Right renal cortex interstitium (tissue), 3 donors: ENCODE measurements at places on chromosomes 16 and 17.

GRCh38 chr16:88393034-88393433 is 10.3 kb downstream of the ZNF469 start:
- no peak for DNase-seq

GRCh38 chr16:49767414-49767813 is 88.5 kb downstream of the ZNF423 start:
- no peak for DNase-seq

- no peak for DNase-seq
These were observed 103.0 kb upstream of the GSE1 start for GRCh38 chr16:85510041-85510659.

- no peak for DNase-seq
These were observed 31.5 kb downstream of the CDK5RAP3 start for GRCh38 chr17:48002266-48002915.

- DNase-seq, result no peak
These were observed 20.5 kb downstream of the EFTUD2 start for GRCh38 chr17:44878627-44879221.

DNA sequence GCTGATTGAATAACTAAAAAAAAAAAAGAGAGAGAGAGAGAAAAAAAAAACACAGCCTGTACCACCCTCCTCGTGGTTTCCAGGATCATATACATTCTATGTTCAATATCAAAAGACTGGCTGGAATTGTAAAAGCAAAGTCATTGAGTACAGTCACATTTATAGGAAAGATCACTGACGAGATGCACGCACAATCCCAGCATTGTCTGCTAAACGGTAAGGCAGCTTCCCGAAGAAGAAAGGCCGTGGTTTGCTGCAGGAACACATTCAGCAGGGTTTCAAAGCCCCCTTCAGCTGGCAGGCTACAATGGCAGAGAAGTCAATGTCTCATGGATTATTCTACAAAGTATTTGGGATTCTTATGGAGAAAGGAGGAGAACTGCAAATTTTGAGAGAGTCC is 9.3 kb downstream of the NQO1 start:
- no peak for DNase-seq

- no peak for DNase-seq
These were observed 3.2 kb upstream of the UBALD1 start for GRCh38 chr16:4617880-4618279.

GRCh38 chr16:74297145-74297665 is 591 bp downstream of the PSMD7 start:
- no peak for DNase-seq

GRCh38 chr16:12629271-12629670 is 174.4 kb downstream of the CPPED1 start:
- no peak for DNase-seq

- no peak for DNase-seq
These were observed 6.0 kb downstream of the CPSF4L start for GRCh38 chr17:73255671-73256181.

GRCh38 chr16:9399573-9399972 is 308.1 kb downstream of the HAPSTR1 start:
- DNase-seq, result no peak

DNA sequence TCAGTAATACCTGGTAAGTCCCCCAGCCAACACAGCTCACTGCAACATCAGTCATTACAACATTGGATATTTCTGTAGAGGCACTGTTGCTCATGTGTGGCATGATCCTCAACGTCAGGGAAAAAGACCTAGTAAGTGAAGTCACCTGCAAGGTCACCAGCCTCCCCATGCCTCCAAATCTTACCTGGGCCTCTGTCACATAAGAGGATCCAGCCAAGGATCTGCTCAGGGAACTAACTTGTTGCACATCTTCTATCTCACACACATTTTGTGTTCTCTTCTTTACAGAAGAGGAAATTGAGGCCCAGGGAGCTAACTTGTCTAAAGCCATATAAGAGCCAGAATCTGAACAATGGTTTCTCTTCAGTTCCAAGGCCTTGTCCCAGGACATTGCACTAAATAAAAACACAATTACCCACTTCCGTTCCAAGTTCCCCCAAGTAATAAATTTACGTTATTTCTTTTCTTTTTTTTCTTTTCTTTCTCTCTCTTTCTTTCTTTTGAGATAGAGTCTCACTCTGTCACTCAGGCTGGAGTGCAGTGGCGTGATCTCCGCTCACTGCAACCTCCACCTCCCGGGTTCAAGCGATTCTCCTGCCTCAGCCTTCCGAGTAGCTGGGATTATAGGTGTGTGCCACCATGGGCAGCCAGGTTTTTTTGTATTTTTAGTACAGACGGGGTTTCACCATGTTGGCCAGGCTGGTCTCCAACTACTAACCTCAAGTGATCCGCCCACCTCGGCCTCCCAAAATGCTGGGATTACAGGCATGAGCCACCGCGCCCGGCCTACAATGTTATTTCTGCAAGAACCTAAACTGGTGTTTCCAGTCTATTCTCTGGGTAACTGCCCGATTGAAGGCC is 1.3 kb downstream of the SHMT1 start:
- DNase-seq, result no peak

GRCh38 chr17:42578282-42578869 is 847 bp upstream of the PSMC3IP start:
- DNase-seq, result no peak

DNA sequence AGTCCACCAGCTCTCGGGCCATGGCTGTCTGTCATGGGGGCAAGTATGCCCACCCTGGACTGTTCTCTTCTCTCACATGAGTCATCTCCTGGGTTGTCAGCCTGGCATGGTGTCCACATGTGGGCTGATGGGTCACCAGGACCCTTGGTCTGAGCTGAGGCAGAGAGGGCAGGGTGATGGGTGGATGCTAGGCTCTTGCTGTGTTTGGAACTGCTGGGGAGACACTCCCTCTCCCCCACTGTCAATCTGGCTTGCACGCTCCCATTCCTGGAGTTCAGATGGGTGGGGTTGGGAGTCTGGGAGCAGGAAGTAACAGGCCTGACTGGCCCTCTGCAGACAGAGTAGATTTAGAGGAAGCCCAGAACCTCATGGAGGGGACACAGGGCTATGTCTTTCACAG is 28.9 kb downstream of the KSR1 start:
- DNase-seq, result no peak

GRCh38 chr17:27549251-27549893 is 81.6 kb upstream of the LGALS9 start:
- no peak for DNase-seq

GRCh38 chr17:75814900-75815373 is 29.3 kb downstream of the UNC13D start:
- DNase-seq, result no peak

DNA sequence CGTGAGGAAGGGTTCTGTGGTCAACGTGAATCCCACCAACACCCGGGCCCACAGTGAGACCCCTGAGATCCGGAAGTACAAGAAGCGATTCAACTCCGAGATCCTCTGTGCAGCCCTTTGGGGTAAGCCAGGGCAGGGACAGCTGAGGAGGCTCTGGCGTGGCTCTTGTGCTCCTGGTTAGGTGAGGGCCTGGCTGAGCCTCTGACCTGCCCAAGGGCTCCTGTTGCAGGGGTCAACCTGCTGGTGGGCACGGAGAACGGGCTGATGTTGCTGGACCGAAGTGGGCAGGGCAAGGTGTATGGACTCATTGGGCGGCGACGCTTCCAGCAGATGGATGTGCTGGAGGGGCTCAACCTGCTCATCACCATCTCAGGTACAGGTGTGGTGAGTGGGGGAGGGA is 4.2 kb upstream of the C17orf107 start:
- DNase-seq, result no peak

GRCh38 chr16:17346621-17347569 is 123.9 kb downstream of the XYLT1 start:
- DNase-seq, result no peak

- DNase-seq, result no peak
These were observed 21.3 kb downstream of the CIBAR2 start for GRCh38 chr16:85090873-85091521.

- DNase-seq, result peak; percentile 72
These were observed at the start of gene CAMKK1 for GRCh38 chr17:3893003-3893719. TSS of gene CAMKK1 (minus strand) at chr17:3893053. CDS start at chr17:3885687, 7,366 bp downstream.

DNA sequence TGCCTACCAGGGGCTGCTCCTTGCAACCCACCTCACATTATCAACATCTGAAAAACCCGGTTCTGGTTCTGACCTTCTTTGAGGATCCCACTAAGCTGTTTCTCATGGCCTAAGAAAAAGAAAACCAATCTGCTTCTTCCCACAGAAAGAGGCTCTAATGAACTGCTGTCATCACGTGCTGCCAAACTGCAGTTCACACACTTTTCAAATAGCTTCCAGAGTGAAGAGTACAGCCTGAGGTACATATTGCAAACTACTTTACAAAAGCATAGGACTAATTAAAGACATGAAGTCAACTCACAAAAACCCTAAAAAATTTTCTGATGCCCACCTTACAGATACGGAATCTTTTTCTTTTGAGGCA is 36.7 kb downstream of the SMG6 start:
- no peak for DNase-seq

GRCh38 chr17:64728041-64728695 is 66.1 kb upstream of the SMURF2 start:
- DNase-seq, result no peak

DNA sequence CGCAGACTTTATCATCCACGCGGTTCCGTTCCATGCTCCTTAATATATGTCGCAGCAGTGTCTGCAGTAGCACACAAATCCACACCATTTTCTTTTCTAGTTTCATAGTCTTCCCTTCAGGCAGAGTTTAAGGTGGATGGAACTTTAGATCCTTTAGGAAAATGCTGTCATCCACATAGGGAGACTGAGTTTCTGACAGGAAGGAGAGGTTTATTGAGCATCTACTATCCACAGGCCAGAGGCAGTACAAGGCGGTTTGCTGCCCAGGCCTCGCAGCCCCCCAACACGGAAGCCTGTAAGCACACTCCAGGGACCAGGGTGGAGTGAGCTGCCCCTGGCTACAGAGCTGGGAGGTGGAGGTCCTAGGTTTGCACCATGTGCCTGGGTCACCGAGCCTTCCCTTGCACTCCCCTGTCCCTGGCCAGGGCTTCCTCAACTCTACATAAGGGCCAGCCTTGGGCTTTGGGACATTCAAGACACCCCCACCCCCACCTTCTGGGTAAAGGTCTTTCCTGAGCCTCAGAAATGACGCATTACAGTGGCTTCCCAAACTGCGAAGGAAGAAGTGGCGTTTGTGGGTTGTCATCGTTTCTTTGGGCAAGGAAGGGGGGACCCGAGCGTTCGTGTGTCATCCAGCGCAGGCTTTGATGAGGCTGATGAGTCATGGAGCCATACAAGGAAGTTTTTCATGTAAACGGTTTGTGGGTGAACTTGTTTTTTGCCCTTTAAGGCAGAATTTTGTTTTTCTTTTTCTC is 146.5 kb upstream of the PLCG2 start:
- no peak for DNase-seq

- no peak for DNase-seq
These were observed at the start of gene CTRB2 for GRCh38 chr16:75206749-75207451. TSS of gene CTRB2 (minus strand) at chr16:75207161. CDS start at chr16:75207141, 20 bp downstream.

- no peak for DNase-seq
These were observed 3.8 kb downstream of the EMP2 start for GRCh38 chr16:10576390-10577304.

DNA sequence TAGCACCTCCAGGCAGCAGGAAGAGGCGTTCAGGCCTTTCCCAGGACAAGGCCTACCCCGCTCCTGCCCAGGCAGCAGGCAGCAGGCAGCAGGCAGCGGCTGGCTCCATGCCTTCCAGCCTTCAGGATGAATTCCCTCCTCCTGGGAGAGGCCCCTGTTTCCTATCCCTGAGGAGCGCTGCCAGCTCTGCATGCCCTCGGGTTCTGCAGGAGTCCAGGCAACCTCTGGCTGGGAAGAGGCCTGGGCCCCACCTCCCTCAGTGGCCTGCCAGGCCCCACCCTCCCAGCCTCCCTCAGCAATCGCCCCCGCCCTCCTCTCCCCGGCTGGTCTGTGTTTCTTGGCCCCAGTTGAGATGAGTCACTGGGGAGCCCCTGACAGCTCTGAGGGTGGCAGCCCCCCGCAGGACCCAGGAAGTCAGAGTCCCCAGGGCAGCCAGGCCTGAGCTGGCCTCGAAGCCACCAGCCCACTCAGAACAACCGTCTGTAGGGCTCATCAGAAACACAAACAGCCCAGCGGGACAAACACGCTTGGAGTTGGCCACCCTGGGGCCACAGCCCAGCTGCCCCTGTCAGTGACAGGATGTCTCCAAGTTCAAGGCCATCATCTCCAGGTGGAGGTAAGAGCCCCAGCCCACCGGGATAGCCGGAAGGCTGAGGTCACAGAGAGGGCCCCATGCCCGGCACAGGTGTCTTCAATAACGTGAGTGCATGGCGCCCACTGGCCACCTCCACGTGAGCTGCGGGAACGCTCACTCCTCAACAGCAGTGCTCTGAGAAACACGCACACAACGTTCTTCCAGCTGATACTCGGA is 39.5 kb upstream of the CIBAR2 start:
- DNase-seq, result no peak

DNA sequence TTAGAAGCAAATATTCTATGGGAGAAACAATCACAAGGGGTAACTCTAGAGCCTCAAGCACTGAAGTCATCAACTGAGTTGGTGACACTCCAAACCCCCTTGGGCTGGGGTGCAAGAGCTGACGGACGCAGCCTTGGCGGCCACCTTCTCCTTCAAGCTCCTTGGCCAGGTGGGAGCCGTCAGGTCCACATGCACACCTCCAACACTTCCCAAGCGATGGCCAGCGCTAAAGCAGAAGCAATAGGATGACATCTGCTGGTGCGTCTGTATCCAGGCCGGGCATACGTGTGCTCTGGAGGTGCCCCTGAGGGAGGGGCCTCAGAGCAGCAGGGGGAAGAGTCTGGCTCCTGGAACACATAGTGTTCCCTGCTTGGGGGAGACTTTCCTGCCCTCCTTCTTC is 12.2 kb upstream of the FOXJ1 start:
- DNase-seq, result no peak

DNA sequence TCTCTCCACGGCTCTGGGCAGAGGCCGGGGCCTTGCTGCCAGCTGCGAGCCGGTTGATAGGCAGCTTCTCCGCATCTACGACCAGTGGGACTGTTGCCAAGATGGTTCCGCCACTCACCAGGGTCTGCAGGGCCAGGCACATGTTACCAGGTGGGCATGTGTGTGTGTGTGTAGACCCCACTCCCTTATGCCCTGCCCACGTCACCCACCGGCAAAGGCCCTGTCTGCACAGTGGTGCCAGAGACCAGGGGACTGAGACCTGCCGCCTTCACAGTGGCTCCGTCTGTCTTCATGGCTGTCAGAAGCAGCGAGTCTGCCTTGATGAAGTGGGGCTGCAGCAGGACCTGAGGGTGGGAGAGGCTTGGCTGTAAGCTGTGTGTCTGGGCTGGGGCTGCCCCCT is 17.7 kb downstream of the SREBF1 start:
- DNase-seq, result no peak

DNA sequence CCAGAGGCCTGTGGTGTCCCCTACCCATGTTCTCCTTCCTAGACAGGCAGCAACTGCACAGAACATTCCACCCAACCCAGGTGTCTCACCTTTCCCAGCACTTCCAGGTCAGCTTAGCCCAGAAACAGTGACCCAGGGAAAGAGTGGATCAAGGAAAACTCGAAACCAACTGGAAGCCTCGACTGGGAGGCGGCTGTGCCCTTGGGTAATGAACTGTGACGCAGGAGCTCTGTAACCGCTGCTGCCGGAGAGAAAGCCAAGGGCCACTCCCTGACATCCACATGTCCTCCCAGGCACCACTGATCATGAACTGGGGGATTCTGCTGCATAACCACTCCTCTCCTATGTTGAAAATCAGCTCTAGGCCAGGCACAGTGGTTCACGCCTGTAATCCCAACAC is 34.4 kb downstream of the WDR59 start:
- DNase-seq, result peak; percentile 19
